ENCODE measurements at places on chromosomes 2 and 18.
A peak's percentile ranks its signal among the peaks of the same experiment; 100 is the strongest.

- DNase-seq, result no peak
Observed at GRCh38 chr2:10222-10875, 36.0 kb downstream of the FAM110C start.

- peak; percentile 27 for DNase-seq
Observed at GRCh38 chr2:33321876-33322483, 154.5 kb upstream of the RASGRP3 start.

DNA sequence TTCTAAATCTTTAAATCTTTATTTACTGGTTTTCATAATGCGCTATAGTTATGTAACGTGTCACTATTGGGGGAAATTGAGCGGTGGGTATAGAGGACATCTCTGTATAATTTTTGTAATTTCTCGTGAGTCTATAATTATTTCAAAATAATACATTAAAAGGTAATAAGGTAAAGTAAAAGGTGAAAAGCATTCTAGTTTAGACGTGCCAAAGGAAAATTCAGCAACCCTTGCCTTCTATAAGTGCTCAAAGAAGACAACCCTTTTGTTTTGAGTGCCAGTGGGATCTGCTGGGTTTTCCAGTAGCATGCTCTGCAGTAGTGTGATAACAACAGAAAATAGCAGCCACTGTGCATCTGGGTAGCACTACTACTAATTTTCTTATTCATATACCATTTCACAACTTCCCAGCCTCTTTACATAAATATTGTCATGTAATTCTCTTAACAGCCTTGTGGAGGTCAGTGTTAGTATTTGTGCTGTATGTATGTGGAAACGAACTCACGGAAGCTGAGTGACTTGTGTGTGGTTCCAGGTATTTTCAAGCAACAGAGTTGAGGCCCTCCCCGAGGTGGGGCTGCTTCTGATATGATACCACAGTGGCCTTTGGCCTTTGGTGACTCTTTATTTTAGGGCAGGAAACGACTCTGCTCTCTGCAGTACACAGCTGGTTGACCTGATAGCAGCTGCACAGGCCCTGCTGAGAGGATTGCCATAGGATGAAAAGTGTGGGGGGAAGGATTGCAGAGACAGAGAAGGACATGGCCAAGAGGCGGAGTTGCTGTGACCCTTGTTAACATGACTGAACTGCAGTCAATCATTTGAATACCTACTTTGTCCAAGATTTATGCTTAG is 104.5 kb downstream of the TDRD15 start:
- DNase-seq, result no peak

GRCh38 chr2:42051543-42052235 is 3.9 kb downstream of the PKDCC start:
- no peak for DNase-seq

GRCh38 chr18:59881728-59882656 is 17.8 kb upstream of the PMAIP1 start:
- DNase-seq, result peak; percentile 57

DNA sequence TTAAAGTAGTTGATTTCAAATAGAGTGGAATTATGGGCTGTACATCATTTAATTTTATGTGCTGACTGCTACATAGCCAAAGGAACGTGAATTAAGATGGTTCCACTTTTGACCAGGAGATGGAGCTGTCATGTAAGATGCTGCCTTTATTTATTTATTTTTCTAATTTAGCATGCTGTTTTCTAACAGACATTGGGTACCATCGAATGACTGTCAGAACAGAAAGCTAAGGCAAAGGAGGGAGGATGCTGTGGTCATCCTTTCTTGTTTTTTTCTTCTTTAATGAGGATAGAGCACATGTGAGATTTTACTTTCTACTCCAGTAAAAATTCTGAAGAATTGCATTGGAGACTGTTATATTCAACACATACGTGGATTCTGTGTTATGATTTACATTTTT is at the start of gene SCN2A:
TSS of gene SCN2A (plus strand) at position 185 of the 400 bp plus-strand sequence. CDS start 56,410 bp downstream, outside the sequence.
- DNase-seq, result peak; percentile 42
